HuH-7 (cell line): ENCODE measurements at places on chromosomes 2 and 18.
A peak's percentile ranks its signal among the peaks of the same experiment; 100 is the strongest.

- DNase-seq: peak; percentile 45
Measured at GRCh38 chr2:71223767-71224333, 3.1 kb downstream of the PAIP2B start.

DNA sequence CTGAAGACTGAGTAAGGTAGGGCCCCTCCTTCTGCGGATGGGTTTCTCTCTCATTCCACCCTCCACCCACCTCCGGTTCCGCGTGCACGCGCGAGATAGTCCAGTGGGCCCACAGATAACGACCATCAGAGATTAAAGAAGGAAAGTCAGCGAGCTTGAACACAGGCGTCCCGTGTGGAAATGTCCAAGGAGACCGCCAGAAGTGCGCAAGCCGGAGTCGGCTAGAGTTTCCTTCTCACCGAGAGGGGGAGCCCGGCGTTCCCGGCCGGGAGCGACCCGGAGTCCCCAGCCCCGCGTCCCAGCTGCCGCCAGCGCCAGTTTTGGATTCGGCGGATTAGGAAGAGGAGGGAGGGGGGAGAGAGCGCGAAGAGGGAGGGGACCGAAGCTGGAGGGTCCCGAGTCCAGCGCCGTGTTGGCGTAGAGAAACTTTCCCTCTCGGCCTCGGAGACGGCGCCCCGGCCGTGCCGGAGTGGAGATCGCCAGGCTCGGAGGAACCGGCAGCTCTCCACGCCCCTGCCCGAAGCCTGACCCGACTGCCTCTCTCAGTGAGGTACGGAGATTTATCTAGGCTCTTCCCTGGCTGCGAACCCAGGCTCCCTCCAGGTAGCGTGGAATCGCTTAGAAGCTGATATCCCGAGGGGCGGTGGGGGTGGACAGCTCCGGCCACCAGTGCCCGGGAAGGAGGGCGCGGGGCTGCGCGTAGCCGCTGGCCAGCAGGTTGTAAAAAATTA, at the start of gene GULP1:
TSS of gene GULP1 (plus strand) at position 258 of the 731 bp plus-strand sequence. CDS start 185,829 bp downstream, outside the sequence.
- peak; percentile 58 for DNase-seq

- DNase-seq: no peak
Measured at GRCh38 chr18:48590678-48591077, 51.8 kb downstream of the CTIF start.

GRCh38 chr2:213227458-213227857, 56.8 kb upstream of the SPAG16 start:
- DNase-seq: no peak

GRCh38 chr2:151347294-151347693, 10.1 kb upstream of the TNFAIP6 start:
- DNase-seq: no peak
